Left ventricle myocardium superior (tissue), 1 donor: ENCODE measurements at places on chromosomes 13 and 19.
A peak's percentile ranks its signal among the peaks of the same experiment; 100 is the strongest.

DNA sequence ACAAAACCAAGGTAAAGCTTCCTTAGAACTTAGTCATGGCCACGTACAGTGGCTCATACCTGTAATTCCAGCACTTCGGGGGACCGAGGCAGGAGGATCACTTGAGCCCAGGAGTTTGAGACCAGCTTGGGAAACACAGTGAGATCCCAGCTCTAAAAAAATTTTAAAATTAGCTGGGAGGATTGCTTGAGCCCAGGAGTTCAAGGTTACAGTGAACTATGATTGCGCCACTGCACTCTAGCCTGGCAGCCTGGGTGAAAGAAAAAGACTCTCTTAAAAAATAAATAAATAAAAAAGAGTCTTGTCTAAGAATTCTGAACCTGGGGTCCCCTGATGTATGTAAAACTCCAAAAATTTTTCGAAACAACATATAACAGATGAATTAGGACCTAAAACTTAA, 34.9 kb downstream of the N4BP2L2 start:
- no peak for DNase-seq

DNA sequence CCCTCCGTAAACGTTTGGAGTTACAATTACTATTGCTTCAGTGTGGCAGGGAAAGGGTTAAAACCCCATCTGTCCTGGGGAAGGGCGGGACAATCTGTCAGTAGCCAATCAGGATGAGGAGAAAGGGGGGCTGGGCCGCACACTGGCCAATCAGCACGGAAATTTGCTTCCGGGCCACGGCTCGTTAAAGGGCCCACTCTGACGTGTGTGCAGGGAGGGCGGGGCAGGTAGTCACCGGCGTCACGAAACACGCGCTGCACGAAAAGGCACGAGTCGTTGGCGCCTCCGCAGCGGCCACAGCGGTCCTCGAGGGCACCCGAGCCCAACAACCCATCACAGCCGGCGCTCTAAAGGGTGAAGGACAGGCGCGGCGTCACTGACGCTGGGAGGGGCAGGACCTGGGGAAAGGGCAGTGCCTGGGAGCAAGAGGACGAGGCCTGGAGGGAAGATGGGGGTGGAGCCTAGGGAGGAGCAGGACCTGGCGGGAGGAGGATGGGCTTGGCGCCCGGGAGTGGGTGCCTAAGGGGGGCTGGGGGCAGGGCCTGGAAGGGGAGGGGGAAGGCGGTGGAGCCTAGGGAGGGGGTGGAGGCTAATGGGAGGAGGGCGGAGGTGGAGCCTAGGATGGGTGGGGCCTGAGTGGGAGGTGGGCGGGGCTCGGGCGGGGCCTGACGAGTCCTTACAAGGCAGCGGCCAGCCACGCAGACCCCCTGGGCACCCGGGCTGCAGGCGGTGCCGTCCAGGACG, 4.9 kb downstream of the ADAMTSL5 start:
- DNase-seq: peak; percentile 94

DNA sequence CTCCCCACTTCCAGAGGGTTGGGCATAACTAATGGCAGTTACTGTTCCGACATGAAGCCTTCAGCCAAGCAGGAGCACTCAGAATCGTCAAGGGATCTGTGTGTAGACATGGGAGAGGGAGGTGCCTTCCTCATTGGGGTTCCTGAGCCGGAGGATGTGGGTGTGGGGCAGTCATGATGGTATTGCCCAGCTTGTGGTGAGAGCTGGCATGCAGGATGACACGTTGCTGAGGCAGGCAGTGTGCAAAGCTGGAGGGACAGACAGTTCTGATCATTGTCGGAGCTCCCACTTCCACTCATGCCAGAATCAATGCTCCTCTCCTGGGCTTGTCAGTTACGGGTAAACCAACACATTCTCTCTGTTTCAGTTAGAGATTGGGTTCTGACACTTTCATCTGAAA, 83.9 kb upstream of the TSC22D1 start:
- no peak for DNase-seq

DNA sequence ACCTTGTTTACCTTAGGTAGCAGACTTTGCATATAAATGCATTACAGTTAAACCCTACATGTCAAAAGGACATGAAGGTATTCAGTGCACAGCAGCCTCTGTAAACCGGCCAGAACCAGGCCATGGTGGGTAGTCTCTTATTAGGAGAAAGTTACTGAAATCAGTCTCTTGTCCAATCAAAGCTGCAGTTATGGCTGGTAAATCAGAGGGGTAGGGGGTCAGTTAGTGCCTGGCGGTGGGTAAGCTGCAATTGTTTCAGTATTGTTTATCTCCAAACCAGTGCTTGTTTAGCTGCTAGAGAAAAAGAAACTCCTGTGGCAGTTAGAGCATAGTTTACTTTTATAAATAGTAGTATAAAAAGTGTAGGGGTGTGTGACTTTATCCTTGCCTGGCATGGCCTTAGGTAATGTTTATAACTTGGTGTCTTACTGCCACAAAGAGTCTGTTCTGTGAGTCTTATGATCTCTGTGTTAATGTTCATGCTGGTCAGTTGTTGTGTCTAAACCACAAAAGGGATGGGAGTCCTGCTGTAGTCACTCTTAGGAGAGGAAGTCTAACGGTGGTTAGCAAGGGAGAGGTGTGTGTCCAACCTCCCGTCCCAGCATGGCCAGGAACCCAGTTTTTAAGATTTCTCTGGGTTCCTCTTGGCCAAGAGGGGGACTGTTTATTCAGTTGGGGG, 28.0 kb downstream of the CHST8 start:
- DNase-seq: no peak

DNA sequence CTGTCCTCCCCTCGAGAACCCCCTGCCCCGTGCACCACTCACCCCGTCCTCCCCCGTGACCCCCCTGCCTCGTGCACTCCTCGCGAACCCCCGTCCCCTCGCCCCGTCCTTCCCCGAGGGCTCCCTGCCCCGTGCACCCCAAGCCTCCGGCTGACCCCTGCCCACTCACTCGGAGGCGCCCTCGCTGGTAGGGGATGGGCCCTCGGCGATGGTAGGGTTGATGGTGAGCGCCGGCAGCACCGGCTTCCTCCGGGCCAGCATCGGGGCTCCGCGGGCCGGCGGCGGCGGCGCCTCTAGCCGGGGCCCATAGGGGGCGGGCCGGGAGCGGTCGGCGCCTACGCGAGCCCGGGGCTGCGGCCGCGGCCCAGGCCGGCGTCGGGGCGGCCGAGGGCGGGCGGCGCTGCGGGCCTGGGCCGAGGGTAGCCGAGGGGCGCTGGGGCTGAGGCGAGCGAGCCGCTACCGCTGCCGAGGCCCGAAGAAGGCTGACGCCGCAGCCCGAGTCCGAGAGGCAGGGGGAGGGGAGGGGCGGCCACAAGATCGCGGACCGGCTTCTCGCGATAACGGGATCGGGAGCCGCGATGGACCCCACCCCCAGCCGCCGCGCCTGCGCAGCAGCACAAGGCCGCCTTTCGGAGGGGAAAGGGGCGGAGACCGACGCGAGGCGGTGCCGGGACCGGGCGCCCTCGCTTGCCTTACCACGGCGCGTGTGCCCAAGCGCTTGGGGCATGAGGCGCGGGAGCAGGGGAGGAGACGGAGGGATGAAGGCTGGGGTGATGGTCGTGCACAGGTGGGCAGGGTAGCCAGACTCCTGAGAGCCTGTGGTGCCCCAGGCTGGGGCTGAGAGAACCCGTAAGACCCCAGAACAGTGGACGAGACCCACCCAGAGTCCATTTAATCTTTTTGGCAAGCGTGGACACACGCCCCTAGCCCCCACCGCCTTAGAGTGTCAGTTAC, at the start of gene MAP2K2:
Gene MAP2K2, minus strand, starts transcription at position 508 of the 954 bp plus-strand sequence. Its CDS starts 247 bp downstream, at position 261.
- peak; percentile 97 for DNase-seq

- DNase-seq: no peak
Measured at GRCh38 chr13:37303606-37304005, 198.1 kb upstream of the CSNK1A1L start.

DNA sequence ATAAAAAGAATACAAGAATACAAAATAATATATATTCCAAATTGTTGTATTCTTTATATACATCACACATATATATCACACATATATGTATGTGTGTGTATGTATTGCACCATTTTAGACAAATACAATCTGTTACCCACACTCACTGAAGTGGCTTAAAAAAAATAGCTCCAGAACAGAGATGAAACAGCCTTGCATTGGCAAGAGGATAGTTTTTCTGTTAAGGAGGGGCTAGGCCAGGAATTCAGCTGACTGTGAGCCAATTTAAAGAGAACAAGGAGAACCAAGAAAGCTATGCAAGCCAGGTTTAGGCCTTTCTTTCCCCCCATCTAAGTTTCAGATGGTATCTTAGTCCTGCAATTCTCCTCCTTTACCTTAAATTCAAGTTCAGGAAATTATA, 257.5 kb downstream of the MZT1 start:
- DNase-seq: no peak

- no peak for DNase-seq
Measured at GRCh38 chr19:1634938-1635243, 17.5 kb downstream of the TCF3 start.

- no peak for DNase-seq
Measured at GRCh38 chr19:39427707-39428106, 8.0 kb downstream of the RPS16 start.

DNA sequence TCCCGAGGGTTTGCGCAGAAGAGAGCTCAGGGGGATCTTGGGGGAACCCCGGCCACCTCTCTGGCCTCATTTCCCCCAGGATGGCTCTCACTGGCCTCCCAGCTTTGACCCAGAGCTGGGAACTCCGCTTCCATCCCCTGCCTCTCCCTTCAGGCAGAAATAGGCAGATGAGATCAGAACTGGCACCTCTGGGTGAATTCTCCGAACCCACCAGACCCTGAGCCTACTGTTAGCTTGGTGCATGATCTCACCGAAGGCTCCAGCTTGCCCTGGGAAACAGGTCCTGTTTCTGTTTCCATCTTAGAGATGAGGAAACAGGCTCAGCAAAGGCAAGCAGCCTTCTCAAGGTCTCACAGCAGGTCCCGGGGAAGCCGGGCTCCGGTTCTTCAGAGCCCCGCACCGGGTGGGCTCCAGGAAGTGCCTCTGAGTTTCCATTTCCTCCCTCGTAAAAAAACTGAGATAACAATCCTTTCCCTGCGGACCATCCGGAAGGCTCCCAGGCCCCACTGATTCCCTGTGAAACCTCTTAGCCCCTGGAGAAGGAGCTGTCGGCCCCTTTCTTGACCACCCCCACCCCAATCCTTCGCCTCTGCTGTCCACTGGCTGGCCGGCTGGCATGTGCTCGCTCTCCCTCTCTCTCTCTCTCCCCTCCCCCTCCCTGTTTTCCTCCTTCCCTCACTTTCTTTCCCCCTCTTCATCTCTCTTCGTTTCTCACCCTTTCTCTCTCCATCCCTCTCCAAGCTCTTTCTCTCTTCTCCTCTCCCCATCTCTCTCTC, 2.1 kb downstream of the NECTIN2 start:
- DNase-seq: no peak

DNA sequence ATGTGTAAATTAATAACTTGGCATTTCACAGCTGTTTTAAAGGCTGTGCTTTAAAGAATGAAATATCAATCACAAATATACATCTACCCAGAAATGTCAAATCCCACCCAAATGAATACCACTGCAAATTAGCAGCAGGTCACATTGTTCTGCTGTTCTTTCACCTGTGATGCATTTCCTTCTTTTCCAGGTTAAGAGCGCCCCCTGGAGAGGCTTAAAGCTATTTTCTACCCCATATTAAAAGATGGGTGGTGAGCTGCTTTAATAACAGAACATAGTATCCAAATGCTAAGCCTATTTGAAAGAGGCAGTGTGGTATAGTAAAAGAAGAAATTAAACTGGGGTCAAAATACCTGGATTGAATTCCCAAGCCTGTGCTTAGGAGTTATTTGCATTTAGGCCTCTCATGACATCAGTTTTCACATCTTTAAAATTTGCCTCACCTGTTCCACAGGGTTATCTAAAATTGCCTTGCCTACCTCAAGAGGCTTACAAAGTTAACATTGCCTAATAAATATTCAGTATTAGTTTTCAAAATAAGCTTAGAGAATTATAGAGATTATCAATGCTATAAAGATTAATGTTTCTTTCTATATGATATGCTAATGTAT, 396.9 kb upstream of the SLITRK5 start:
- no peak for DNase-seq

- no peak for DNase-seq
Measured at GRCh38 chr13:51231456-51231855, 9.3 kb downstream of the FAM124A start.

DNA sequence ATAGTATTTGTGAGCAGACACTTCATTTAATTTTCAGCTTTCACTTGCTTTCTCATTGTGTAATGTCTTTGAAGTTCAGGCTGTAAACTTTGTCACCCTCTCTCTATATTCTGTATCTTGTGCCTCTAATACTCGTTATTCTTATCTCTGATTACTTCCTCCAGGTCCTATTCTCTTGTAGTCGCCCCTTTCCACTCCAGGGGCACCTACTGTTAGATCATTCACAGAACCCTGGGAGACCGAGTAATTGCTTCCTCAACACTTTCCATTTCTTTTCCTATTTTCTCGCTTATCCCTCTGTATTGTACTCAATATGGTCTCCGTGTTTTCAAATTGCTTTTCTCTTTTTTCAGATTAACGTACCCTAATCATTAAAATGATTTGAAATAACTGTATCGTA, 93.9 kb upstream of the TDRD3 start:
- DNase-seq: no peak

GRCh38 chr19:31066385-31066784, 282.9 kb downstream of the TSHZ3 start:
- no peak for DNase-seq

- no peak for DNase-seq
Measured at GRCh38 chr13:100984085-100984705, 309.6 kb upstream of the TMTC4 start.

DNA sequence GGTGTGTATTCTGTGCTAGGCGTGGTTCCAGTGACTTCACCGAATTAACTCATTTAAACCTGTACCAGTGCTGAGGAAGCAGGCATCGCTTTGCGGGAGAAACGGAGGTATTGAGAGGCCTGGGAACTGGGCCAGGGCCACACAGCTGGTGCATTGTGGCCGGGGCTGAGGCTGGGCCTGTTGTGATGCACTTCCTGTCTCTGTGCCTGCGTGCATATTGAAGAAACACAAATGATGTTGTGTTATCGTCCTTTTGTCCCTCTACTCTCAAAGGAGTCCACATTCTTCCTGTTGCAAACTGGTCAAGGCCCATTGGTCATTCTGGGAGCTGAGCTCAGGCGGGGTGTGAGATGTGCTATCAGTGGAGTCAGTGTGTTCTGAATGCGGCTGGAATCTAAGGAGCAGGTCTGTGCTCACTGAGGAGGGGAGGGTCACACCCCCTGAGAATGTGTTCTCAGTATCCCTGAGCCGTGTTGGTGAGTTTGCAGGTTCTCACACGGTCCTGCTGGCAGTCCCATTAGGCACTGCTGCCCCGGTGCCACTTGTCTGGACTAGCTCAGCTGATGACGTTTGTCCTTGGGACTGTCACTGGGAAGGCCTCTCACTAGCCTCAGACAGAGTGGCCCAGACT, 62.1 kb downstream of the ARHGEF7 start:
- DNase-seq: peak; percentile 78

GRCh38 chr19:47878906-47879305, 7.2 kb downstream of the SULT2A1 start:
- no peak for DNase-seq
